ENCODE measurements at places on chromosomes 12 and 14.

DNA sequence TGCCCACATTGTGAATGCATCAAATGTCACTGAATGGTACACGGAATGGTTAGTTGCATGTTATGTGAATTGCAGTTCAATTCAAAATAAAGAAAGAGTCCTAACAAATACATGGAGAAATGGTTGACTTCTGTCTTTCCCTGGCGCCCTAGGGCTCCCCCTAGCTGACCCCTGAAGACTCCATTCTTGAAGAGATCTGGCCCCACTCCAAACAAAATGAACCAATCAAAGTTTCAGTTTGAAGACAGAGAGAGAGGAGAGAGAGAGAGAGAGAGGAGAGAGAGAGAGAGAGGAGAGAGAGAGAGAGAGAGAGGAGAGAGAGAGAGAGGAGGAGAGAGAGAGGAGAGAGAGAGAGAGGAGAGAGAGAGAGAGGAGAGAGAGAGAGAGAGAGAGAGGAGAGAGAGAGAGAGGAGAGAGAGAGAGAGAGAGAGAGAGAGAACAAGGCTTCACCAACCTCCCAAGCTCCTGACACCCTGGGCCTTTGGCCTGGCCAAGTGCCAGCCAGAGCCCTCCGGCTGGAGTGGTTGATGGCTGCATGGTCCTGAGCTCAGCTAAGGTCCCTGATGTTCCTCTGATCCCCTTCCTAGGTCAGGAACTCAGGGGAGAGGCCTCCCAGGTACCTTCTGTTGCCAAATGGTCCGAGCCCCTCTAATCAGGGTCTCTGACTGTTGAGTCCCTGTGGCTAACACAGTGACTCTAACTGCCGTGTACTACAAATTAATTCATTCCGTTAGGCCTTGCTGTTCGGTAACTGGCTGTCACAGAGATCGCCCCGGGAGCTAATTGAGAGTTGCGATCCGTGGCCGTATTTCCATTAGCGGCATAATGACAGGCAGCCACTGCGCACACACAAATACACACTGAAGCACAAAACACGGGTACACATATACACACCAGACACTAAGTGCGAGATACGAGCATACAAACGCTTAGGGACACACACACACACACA is 188.8 kb downstream of the ESRRB start:
- no peak for DNase-seq

GRCh38 chr14:93051600-93052546 is 63.9 kb downstream of the ITPK1 start:
- DNase-seq: no peak

DNA sequence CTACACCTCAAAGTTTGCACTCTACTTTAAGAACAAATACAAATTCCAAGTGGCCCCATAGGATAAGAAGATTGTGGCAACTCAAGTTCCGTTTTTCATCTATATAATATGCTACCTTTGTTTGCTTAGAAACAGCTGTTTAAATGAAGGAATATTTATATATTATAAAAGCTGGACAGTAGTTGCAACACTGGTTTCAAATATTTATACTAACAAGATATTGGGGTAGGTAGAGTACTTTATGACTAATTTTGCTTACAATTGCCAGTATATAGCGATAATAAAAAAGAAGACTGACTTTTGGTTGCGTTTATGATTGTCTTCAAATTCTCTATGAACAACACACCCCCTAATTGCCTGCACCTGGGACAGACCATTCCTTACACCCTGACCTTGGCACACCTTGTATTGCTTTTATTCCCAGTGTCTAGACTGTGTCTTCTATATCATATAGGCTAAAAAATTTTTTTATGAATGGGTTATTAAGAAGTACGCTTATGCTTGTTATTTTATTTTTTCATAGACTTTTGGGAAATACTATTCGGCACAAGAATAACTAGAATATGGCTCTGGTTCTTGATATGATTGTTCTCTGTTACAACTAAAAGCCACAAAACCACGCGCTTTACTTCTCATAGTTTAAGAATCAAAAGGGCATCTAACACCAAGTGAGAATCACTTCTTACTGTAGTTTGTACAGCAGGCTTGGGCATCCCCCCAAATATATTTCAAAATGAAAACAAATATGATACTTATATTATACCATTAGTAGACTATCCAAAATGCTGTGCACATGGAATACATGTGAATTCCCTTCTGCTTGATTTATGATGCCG is 455.4 kb upstream of the DCN start:
- no peak for DNase-seq

GRCh38 chr12:88362439-88362838 is 217.8 kb downstream of the KITLG start:
- no peak for DNase-seq

GRCh38 chr12:42992826-42993225 is 403.3 kb upstream of the PRICKLE1 start:
- DNase-seq: no peak

GRCh38 chr12:71474791-71475190 is 35.2 kb downstream of the LGR5 start:
- no peak for DNase-seq

DNA sequence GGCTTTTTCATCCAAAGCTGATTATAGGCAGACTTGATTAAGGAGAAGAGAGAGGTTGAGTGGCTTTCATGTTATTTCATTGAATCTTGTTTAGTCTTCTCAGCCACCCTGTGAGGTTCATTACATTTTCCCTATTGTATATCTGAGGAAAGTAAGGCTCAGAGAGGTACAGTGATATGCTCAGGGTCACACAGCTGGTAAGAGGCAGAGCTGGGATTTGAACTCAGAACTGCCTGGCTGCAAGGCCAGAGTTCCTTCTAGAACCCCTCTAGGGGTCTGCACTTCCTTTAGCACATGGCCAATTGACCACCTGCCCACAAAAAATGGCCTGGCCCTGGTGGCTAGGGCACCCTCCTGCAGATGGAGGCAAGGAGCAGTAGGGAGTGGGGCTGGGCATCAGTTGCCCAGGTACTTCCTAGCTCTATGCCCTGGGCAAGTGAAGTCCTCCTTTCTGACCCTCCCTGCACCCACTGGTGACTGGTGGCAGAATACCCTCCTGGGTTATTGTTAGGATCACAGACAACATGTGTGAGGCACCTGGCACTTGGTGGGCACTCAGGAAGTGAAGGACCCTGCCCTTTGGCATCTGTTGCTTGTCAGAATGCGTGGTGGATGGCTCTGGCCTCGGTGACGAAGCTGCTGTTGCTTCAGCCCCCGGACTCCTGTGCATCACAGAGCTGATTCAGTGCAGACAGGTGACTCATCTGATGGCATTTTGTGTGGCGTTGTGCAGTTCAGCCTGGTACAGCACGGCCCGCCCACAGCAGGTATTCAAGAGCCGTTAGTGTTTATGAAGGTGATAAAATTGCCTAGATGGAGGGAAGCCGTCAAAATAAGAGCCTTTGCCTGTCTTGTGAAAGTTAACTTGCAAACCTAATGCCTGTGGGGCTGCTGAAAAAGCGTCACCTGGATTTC is 115.8 kb downstream of the SLC25A47 start:
- DNase-seq: no peak

GRCh38 chr12:125470838-125471783 is 405.9 kb downstream of the AACS start:
- no peak for DNase-seq

GRCh38 chr12:55679691-55680090 is 28.0 kb downstream of the ITGA7 start:
- DNase-seq: no peak

GRCh38 chr14:103960457-103961055 is 18.2 kb upstream of the RD3L start:
- DNase-seq: no peak

DNA sequence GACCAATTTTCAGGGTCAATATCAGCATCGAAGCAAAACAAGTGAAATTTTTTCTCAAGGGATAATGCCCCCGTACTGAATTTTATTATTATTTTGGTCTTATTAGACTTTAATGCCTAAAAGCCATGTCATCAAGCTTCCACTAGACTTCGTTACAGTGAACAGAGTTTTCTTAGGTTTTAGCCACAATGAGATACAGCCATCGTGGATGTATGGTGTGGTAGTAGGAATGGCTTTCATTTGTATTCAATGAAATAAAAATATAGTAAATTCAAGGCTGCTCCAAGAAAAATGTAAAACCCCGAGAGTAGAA is 11.7 kb downstream of the TAOK3 start:
- DNase-seq: no peak

DNA sequence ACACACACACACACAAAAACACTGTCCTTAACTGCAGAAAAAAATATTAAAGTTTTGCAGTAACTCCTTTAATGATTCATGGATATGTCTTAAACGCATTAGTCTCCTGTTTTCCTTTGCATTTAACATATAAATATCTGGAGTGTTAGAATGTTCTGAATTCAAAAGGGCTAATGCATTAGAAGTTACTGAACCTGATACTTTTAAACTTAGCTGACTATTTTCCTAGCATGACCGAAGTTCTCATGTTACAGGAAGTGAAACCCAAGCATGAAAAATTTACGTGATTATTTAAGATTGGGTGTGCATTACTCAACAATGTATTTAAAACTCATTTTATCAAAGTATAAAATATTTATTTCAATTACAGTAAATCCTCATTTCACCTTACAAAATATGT is 791.2 kb downstream of the FLRT2 start:
- no peak for DNase-seq

DNA sequence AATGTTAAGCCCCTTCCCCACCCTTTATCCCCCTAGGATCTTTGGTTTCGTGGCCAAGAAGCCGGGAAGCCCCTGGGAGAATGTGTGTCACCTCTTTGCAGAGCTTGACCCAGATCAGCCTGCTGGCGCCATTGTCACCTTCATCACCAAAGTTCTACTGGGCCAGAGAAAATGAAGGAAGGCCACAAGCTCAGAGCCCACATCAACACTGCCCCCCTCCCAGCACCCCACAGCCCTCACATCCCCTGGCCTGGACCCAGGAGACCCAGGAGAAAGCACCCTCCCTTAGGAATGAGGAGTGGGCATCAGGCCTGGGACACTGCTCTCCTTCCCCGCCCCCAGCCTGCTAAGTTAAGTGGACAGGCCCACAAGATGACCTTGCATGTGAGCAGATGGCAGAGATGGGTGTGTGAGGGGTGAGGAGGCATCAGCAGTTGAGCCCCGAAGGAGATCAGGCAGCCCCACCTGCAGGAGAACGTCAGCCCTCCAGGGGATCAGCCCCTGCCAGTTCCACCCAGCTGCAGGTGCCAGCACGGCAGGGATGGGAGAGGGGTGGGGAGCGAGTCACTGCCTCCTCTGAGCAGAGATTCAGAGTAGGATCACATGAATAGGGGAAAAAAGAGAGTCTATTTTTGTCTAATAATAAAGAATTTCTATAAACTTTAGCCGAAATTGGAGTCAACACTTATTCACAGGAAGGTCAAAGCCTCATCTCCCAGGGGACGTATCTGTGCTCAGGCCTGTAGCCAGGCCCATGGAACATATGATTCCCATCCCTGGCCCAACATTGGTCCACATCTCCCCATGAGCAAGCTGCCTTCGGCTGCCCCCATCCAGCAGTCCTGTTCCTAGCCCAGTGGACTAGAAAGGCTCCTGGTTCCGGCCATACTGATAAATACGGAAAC is 14.1 kb downstream of the TNS2 start:
- no peak for DNase-seq

GRCh38 chr14:21534576-21534975 is 8.4 kb upstream of the SALL2 start:
- DNase-seq: no peak

DNA sequence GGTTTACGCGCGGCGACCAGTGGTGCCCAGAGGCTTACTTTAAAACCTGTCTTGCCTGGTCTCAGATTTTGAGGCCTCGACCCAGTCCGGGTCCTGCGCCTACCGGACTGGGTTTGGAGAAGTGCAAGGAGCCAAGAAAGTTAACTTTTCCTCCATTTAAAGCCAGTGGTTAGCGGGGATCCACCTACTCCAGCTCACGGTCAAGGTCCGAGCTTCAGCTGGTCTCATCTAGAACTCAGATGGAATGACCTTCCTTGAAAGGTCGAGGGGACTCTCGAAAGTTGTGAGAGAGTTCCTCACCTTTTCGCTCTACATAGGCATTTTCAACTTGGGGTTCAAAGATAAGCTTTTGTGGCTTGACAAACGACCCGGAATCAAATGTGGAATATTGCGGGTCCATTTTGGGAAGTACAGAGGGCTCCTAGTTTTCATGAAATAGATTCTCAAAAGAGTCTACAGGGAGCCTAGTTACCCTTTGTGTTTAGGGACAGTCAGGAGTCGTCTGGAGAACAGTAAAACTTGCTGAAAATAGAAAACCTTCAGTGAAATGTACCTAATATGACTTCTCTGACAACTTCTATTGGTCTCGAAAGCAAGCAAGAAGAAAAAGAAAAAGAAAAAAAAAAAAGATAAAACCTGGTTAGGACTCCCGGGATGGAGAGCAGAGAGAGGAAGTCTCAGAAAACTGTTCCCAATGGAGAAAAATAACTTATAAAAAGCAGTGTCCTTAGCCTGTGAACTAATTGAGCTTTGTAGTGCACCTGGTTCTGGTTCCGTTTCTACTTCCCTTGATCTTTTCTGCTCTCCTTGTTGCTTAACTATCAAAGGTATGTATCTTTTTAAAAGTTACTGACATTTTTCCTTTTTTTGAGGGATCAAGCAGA is 1.4 kb downstream of the KCNMB4 start:
- DNase-seq: no peak

GRCh38 chr14:69819607-69820006 is 22.6 kb upstream of the SLC10A1 start:
- no peak for DNase-seq

DNA sequence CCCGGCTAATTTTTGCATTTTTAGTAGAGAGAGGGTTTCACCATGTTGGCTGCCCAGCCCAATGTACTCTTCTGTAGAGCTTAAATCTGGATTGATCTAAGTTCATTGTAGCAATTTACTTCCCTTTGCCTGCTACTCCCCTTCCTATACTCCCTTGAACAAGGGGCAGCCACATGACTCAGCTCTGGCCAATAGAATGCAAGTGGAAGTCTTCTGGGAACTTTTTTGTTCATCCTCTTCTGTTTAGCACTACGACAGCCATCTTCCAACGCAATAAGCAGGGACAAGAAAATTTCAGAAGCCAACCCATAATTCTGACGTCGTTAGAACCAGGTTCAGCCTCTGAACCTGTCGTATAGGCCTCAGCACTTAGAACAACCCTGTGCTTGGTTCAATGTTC is 6.4 kb upstream of the RAD52 start:
- no peak for DNase-seq

DNA sequence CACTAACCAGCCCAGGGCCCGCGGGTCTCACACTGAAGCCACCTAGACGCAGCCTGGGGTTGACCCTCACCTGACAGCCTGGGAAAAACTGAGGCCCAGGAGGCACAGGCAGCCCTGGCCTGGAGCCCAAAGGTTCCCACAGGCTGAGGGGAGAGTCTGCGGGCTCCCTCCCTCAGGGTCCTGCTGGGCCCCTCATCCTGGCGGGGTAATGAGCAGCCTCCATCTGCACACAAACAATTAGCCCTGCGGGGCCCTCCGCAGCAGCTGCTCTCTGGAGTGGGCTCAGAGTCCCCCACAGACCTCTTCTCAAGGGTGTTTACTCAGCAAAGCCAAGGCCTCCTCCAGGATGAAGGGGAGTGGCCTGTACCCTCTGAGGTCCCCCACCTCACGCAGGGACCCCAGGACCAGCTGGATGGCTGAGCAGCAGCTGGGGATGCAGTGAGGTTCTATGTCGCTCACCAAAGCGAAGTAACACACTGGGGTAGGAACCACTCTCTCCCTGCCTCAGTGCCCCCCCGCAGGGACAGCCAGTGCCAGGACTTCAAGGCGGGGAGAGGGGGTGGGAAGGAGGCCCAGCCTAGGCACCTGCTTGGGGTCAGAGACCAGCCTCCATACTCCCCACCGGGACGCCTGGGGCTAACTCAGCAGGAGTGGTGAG is 7.3 kb downstream of the AKT1 start:
- DNase-seq: no peak

GRCh38 chr14:104573930-104574329 is 5.6 kb upstream of the C14orf180 start:
- DNase-seq: no peak
